Anterior cingulate cortex (tissue), 58 donors: ENCODE measurements at places on chromosomes 7 and 10.
A peak's percentile ranks its signal among the peaks of the same experiment; 100 is the strongest.

DNA sequence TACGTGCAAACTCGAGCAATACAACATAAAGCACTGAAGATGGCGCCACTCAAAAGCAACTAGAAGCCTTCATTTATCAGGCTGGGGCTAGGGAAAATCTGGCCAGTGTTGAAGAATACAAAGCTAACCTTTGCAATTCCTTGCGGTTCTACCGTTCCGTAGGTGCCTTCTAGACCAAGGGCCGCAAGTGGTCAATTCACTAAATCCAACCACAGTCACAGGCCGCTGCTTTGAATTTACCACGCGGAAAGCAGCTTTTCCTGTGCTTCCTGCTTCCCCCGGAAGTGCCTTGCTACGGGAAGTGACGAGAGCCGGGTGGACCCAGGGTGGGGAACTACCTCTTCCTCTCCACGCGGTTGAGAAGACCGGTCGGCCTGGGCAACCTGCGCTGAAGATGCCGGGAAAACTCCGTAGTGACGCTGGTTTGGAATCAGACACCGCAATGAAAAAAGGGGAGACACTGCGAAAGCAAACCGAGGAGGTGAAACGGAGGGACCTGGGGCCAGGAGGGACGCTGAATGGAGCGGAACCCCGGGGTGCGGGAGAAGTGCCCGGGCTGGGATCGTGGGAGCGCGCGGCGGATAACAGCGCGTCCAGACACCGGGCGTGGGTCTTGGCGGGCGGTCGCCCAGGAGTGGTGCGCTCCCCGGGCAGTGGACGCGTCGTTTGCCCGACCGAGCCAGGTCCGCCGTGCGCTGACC, at the start of gene DDX21:
TSS of gene DDX21 (plus strand) at position 339 of the 701 bp plus-strand sequence. CDS start at position 395, 56 bp downstream.
- DNase-seq, result peak; percentile 81

GRCh38 chr10:91424016-91424415, 13.9 kb downstream of the HECTD2 start:
- DNase-seq, result no peak

DNA sequence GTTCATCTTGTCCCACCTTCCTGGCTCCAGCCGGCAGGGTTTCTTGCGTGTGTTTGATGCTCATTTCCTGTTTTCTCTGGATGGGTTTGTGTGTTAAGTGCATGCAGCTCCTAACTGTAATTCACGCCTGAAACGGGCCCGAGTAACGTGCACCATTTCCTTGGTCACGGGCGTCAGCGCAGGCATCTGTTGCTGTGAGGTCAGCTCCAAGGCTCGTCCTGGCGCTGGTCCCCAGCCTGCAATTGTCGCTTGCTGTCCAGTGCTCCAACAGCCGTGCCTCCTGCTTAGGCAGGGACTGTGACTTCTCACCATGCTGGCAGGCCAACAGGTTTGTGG, 201.1 kb downstream of the GLRX3 start:
- DNase-seq, result no peak

GRCh38 chr10:75280236-75280635, 44.5 kb upstream of the COMTD1 start:
- no peak for DNase-seq

DNA sequence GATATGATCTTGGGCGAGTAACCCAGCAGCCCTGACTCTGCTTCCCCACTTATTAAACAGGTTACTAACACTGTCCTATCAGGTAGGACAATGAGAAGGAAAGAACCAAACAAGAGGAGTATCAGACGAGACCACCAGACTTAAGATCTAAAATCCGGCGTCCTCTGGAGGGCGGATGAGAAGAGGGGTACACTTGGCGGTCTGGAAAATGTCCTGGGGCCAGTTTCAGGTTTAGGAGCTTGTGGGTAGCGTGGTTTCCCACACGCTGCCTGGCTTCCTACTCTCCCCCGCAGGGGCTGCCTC, 635 bp downstream of the ZNF32 start:
- no peak for DNase-seq

DNA sequence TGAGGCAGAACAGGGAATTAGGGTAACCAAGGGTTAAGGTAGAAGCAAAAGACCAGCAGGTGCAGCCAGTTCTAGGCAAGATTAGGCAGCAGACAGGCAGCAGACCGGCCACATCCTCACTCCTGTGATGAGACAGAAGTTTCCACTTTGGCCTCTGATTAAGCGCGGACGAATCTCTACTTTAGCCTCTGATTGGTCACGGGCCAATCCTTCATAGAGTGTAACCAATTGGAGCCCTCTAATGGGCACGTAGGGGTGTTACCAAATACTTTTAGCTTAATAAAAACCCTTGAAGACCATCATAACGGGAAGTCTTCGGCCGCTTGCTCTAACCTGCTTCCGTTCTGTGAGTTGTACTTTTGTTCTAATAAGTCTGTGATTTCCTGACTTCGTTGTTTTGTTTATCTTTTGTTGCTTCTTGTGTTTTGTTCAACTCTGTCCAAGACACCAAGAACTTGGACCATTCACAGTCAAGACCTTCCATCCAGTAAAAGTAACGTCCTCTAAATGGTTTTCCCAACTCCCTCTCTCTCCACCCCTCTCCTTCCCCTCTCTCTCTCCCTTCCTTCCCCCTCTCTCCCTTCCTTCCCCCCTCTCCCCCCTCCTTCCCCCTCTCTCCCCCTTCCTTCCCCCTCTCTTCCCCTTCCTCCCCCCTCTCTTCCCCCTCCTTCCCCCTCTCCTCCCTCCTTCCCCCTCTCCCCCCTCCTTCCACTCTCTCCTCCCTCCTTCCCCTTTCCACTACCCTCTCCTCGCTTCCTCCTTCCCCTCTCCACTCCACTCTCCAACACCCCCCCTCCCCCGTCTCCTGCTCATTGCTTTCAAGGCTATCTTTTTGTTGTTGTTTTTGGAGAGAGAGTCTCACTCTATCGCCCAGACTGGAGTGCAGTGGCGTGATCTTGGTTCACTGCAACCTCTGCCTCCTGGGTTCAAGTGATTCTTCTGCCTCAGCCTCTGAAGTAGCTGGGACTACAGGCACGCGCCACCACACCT, 13.2 kb upstream of the MALSU1 start:
- DNase-seq, result no peak

DNA sequence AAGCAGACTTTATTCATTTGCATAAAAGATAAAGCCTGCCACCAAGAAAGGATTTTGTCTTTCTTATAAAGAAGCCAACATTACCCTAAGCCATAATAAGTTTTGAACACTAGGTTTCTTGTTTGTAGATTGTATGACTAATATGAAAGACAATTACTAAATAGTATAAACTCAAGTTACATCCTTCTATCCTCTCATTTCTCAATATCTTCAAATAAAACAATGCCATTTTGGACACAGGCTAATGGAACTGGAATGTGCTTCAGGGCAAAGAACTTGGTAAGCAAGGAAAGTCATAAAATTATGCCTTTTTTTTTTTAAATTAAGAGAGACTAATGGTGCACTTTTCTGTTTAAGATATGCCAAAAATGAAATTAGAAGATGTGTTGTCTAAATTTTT, 137.7 kb downstream of the DKK1 start:
- DNase-seq, result no peak

DNA sequence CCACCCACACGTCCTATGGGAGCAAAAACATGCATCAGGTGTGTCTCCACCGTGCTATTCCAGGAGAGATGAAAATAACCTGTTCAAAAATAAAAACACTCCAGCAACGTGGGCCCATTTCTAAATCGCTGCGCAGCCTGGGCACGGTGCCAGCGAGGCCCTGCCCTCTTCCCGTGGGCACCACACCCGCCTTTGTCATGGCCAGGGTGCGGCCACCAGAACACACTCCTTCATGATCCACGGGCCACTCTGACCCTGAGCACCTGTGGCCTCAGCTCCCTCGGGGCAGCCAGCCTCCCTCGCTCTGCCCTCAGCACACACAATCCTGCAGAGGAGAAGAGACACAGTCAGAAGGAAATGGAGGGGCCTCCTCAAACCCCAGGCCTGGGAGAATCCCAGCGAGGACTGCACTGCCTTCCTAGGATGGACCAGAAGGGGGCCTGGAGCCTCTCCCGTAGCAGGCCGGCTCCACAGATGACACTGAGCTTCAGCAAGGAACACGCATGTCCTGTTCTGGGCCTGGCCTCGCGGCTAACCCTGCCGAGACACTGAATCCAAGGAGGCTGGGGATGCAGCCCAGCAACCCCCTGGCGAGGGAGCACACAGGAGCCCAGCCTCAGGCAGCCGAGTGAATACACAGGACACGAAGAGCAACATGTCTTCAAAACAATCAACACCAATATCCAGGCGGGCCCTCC, 169.0 kb downstream of the MAD1L1 start:
- DNase-seq, result no peak

GRCh38 chr10:17644485-17644943, 563 bp downstream of the STAM start:
- peak; percentile 59 for DNase-seq

DNA sequence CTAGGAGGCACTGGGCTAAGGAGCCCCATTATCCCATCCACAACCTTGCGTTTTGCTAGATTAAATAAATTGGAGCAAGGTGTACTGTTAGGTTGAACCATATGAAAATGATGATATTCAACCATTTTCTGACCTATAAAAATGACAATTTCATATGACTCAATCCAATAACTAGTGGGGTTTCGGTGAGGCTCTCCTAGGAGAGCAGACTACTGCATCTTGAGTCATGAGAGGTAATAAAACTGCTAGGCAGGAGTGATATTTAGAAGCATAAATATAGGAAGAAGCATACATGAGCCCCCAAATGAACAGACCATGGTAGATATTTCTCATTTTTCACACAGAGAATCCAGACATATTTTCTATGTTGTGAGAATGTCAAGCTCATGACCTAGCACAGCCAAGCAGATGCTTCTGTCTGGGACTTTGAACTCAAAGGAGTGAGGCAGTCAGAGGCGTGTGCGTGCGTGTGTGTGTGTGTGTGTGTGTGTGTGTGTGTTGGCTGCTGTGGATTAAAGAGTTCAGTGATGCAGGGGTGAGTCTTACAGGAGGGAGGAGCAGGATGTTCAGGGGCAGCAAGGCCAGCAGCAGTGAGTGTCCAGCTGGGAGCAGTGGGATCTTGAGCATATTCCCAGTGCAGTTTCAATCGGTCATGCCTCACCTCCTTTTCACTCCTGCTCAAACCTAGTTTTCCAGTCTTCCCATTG, 17.8 kb upstream of the WDR11 start:
- DNase-seq, result no peak

DNA sequence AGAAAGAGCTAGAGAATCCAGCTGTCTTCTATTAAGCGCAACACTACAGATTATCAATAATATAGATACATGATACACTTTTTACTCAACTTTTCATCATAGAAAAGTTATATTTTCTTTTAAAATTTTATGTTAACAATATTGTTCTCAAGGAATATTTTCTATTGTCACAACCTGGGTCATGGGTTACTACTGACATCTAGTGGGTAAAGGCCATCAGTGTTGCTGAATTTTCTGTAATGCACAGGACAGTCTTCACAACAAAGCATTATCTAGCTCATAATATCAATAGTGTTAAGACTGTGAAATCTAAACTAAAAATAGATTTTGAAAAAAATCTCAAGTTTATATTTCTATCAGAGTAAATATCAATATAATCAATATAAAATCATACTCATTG, 209.8 kb downstream of the ZNF33B start:
- DNase-seq, result no peak

- no peak for DNase-seq
These were observed 19.6 kb upstream of the NFKB2 start for GRCh38 chr10:102375867-102376266.

DNA sequence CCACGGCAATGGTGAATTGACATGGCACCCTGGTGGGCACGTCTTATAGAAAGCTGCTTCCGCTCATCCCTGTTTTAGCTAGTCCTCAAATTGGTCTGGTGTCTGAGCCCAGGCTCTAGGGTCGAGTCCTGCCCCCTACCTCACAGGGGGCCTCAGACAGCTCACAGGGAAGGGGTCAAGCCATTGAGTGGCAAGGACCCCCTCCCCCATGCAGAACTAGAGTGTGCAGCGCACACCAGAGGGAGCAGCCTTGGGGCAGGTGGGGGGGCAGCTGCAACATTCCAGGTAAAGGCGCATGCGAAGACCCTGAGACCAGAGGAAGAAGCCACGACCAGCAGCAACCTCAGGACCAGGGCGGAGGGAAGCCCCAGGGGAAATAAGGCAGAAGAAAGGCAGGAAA, 240.4 kb upstream of the PPP2R2D start:
- DNase-seq, result no peak

- DNase-seq, result no peak
These were observed 250.9 kb downstream of the SFMBT2 start for GRCh38 chr10:7159928-7160327.

DNA sequence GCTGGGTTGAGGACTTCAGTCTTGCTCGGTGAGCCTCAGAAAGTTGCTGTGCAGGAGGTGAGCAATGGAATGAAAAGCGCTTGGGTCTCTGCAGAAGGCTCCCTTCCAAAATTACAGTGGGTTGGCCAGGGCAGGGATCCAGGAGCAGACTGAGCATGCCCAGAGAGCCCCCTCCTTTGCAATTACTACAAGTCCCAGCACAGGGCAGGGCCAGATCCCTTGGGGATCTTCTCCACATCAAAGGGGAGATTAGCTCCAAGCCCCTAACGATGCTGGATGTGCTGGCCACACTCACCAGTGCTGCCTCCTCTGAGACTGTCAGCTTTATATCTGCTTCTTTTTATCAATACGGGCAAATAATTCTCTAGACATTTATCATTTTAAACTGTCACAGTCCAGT, 337.5 kb downstream of the RPS24 start:
- peak; percentile 20 for DNase-seq

- no peak for DNase-seq
These were observed 33.8 kb upstream of the MNX1 start for GRCh38 chr7:157044147-157044687.

DNA sequence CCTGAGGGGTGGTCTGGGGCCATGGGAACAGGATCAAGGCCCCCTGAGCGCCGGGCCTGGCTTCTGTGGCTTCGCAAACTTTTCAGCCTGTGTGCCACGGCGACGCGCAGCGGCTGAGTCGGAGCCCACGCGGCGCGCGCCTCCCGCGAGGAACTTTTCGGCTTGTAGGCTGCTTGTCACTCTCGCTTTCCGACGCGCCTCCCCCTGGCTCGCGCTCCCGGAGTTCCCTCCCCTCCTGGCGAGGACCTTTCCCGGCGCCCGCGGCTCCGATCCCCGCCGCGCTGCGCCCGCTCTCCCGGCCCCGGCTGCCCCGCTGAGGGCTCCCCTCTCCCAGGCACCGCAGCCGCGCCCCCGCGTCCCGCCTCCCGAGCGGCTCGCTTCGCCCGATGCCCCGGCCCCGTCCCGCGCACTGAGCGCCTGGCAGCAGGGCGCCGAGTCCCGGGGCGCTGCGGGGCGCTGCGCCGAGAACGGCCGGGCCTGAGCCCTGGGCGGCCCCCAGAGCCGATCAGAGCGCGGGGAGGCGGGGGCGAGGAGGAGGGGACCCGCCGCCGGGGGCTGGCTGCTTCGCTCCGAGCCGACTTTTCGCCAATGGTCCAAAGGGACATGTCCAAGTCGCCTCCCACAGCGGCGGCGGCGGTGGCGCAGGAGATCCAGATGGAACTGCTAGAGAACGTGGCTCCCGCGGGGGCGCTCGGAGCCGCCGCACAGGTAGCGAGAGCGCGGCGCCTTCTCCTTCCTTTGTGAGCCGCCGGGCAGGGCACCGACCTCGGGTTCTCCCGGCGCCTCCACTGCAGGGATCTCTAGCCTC, at the start of gene CACNB2:
TSS of gene CACNB2 (plus strand) at position 276 of the 808 bp plus-strand sequence.
- DNase-seq, result peak; percentile 59

GRCh38 chr10:4984971-4985594, 18.6 kb downstream of the AKR1C2 start:
- no peak for DNase-seq

GRCh38 chr10:70742537-70743429, 42.4 kb downstream of the TBATA start:
- DNase-seq, result no peak
